ENCODE measurements at places on chromosomes 4 and X.

- no peak for DNase-seq
These were observed 21.7 kb downstream of the PNMA6F start for GRCh38 chrX:153299855-153300254.

DNA sequence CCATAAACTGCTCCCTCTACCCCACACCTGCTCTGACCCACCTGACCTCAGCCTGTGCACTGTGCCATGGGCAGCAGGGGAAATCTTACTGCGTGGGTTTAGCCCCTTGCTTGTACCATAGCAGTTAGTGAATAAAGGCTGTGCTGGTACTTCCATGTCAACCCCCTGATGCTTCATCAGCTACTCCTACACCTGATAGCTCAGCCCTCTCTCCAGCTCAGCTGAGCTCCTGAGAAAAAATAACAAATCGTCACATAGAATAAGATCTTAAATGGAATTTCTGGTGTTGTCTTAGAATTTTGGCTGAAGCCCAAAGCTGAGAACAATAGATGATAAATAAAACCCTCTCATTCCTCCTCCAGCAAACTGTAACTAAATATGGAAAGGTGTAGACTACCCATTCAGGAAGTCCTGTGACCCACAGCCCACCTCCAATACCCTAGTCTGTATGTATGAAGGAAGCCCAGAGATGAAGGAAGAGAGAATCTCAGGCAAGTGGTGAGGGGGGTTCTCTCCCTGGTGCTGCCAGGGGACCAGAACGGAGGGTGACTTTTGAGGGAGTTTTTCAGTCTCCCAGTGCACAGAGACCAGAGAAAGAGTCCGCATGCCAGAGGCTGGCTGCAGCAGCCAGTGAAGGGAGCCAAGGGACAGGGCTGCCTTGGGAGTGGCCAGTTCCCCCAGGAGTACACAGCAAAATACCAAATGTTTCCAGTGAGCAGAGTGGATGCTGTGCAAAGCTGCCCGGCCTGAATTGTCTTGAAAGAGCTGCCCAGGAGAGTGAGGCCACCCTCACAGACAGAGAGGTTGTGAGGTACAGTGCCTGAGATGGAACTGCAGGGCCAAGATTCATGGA is 227.3 kb downstream of the QDPR start:
- no peak for DNase-seq

GRCh38 chrX:137245183-137245582 is 211.4 kb upstream of the GPR101 start:
- no peak for DNase-seq

DNA sequence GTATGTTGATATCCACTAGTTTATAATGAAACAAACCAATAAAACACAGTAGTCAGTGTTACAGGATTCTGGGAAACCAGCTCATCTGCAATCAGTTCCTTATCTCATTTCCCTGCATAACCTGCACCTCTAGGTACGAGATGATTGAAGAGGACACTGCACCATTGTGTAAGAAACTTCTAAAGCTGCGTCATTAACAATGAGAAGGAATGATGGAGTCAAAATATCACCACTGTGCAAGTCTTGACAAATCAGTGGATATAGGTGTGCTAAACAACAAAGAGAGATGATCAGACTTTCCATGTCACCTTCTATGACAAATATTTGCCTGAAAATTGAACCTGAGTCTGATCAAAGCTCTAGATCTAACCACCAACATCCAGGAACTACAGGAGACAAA is 40.7 kb upstream of the DHX15 start:
- DNase-seq = no peak

GRCh38 chr4:70925418-70925817 is 23.2 kb downstream of the MOB1B start:
- no peak for DNase-seq

All from thyroid gland (tissue), 4 donors.